ENCODE measurements at places on chromosomes 6 and 20.

DNA sequence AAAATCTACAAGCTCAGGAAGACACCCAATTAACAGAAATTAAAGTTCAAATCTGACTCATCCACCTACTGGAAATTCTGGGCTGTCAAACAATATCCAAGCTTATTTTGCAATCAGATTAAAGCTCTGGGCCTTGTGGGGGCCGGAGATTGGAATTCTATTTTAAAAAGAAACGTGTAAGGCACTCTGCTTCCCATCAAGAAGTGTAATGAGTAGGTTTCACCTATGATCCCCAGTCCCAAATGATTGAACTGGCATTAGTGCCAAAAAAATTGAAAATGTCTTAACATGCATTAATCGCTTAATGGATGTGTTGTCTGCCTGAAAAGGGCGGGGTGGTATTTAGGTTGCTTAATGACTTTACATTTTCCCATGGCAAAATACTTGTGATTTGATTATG is 542.4 kb upstream of the BTBD3 start:
- no peak for DNase-seq

DNA sequence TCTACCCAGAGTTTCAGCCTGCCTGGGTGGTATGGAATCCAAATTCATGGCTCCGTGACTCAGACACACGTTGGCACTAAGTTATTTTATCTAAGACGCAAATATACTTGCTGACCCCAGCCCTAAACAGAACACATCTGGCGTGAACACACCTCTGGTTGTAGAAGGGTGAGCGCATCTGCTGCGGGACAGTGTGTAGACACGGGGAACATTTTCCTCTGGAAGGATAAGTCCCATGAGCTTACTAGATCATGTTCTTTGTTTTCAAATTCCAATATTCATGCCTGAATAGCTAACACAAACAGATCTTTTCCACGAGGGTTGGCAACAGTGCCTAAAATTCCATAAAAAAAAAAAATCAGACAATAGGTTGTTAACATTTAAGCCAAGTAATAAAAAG is 87.8 kb downstream of the TMEM170B start:
- no peak for DNase-seq

- DNase-seq = no peak
These were observed 396.1 kb downstream of the PLCB1 start for GRCh38 chr20:8527998-8528723.

DNA sequence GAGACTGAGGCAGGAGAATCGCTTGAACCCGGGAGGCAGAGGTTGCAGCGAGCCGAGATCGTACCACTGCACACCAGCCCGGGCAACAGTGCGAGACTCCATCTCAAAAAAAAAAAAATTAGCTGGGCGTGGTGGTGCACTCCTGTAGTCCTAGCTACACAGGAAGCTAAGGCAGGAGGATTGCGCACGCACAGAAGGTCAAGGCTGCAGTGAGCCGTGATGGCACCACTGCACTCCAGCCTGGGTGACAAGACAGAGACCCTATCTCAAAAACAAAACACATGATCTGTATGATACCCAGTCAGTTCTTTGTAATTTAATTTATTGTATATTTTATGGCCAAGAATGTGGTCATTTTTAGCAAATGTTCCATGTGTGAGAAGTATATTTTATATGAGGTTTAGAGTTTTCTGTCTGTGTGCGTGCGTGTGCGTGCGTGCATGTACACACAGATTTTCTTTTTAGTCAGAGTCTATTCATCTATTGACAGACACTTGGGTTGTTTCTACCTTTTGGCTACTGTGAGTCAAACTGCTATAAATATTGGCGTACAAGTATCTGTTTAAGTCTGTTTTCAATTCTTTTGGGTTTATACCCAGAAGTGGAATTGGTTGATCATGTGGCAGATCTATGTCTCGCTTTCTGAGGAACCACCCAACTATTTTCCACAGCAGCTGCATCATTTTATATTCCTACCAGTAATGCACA is 22.2 kb upstream of the MYL9 start:
- DNase-seq = no peak

GRCh38 chr6:1297746-1298145 is 14.2 kb upstream of the FOXQ1 start:
- no peak for DNase-seq

DNA sequence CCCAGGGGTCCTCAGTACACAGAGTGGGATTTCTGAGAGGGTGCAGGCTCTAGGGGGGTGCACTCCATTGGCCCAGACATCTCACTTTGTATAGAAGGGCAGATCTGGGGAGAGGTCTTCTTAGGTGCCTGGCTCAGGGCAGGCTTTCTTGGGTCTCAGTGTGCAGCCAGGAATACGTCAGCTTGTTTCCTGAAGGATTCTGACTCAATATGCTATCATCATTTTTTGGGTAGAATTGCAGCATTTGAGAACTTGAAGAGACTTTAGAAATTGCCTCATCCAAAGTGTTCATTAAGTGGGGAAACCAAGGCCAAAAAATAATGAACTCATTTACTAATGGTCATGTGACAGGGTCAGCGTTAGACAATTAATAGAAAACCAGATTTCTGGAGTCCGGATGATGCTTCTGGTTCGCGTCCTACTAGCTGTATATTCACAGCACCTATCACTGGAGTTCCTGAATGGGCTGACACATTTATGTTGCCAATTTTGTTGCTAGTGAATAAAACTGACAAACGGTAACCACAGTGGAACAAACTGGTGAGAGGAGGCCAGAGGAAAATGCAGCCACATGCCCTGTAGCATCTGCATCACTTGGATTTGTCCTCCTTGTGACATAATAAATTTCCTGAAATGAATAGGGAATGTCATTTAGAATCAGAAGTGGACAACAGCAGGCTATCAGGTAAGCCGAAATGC is 238.9 kb downstream of the TBC1D7 start:
- no peak for DNase-seq

- no peak for DNase-seq
These were observed 38.4 kb upstream of the EYA4 start for GRCh38 chr6:133202610-133203343.

GRCh38 chr6:3542032-3542640 is 85.3 kb upstream of the SLC22A23 start:
- no peak for DNase-seq

DNA sequence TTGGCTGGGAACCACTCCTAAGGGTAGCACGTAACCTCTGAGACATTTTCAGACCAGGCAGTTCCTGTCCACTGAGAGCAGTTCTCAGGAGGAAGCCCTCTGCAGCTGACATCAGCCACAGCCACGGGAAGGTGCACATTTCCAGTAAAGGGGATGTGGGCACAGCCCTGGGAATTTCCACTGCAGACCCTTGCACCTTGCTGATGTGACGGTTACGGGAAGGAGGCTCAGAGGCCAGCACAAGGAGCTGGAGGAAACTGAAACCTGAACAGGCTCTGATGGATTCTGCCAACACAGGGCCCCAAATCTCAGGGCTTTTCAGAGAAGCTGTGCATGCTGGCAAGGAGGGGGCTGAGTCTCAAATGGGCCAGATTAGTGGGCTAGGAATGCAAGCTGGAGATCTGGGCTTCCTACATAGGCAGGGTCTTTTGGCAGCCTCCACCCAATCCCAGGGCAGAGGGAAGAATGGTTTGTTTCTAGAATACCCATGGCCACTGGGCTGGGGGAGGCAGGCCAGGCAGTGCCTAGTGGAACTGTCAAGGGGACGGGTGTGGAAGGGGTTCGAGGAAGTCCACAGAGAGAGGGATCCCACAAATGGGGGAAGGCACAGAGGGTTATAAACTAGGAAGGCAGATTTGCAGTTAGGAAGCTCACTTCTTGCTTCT is 14.2 kb downstream of the EBF4 start:
- DNase-seq = no peak

GRCh38 chr6:145036848-145037567 is 698.3 kb downstream of the EPM2A start:
- no peak for DNase-seq

- DNase-seq = no peak
These were observed 170.6 kb upstream of the QKI start for GRCh38 chr6:163243692-163244589.

- no peak for DNase-seq
These were observed 646.3 kb downstream of the UTRN start for GRCh38 chr6:144931172-144932035.

DNA sequence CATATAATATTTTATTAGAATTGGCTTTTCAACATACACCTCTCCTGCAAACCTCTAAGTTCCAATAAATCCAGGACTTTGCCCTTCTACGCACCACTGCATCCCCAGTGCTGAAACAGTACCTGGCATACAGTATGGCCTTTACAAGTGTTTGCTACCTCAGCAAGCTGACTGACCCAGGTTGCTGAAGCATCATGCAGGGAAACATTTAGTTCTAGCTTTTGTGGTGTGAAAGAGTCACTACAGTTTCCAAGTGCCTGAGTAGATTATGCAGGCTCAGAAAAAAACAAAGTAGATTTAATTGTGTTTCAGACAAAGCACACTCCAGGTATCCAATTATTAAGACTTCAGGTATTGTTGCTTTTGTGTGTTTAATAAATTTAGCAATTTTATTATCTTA is 614.2 kb upstream of the NRSN1 start:
- DNase-seq = no peak

All from iPS DF 6.9 (cell line).